ENCODE measurements at places on chromosomes 7 and 10.
A peak's percentile ranks its signal among the peaks of the same experiment; 100 is the strongest.

GRCh38 chr10:28300027-28300426 lies 2.8 kb downstream of the MPP7 start:
- no peak for DNase-seq

GRCh38 chr10:131134651-131135050 lies 176.9 kb downstream of the TCERG1L start:
- no peak for DNase-seq

DNA sequence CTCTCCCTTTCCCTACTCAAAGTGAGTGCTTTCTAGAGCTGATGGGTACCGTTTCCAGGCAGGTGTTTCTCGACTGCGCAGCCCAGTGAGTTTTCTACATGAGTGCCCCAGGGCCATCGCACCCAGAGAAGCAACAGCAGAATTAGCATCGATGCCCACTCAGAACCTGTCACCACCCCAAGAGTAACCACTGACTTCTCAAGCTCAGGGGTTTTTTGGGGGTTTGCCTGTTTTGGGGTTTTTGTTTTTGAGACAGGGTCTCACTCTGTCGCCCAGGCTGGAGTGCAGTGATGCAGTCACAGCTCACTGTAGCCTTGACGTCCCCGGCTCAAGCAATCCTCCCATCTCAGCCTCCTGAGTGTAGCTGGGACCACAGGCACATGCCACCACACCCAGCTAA lies 25.7 kb downstream of the SNX8 start:
- DNase-seq: no peak

- no peak for DNase-seq
Observed at GRCh38 chr7:82183634-82184033, 259.9 kb downstream of the CACNA2D1 start.

DNA sequence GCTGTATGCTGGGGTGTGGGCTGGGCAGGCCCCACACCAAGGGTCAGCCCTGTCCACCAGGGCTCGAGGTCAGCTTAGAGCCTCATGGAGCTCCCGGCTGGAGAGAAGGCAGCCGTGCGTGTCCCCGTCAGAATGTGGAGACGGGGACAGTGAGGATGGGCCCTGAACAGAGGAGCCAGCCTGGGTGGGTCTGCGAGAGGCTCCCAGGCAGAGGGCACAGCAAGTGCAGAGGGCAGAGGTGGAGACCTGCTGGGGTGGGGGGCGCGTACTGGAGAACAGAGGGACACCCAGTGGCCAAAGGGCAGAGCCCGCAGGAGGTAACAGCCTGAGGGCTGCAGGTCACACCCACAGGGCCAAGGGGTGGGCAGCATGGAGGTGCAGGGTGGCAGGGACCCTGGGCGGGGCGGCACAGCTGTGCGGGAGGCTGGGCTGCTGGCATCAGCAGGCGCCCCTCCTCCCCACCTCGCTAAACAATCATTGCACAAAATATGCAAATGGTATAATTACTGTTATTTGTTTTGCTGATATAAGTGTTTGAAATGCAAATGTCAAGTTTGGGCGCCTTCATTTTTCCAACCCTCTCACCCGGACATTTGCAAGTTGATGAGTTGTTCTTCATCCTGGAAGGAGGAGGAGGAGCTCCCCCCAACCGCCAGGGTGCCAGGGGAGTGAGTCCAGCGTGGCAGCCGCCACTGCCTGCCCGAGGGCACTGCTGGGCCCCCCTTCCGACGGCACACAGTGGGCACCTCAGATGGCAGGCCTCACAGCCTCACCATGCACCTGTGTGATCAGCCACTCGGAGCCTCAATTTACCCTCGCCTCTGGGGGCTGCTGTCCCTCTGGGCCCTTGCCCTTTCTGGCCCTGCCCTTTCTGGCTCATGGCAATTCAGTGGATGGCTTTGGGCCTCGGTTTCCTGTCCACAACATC lies 35.0 kb downstream of the ELFN1 start:
- no peak for DNase-seq

DNA sequence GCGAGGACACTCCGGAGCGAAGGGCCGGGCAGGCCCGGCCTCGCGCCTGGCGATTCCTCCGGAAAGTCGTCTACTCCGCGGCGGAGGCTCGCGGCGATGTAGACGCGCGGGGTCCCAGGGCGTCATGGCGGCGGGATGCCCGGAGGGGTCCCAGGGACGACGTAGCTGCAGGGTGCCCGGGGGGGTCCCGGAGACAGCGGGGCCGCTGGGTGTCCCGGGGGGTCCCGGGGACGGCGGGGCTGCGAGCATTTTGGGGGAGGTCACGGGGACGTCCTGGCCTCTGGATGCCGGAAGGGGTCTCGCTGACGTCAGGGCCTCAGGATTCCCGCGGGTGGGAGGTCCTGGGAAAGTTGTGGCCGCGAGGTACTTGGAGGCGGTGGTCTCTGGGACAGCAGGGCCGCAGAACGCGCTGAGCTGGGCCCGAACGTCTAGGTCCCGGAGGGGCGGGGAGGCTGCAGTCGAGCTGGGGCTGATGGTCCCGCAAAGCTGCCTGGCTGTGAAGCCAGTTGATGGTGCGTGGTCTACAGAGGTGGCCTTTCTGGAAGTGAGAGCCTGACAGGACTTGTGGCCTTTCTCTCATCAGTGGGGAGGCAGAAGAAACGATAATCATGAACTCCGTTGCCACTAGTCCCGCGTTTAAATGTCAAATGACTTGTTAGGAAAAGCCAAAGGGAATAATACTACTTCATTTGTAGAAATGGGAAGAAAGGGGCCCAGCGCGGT lies 637 bp downstream of the HSPA14 start:
- no peak for DNase-seq

DNA sequence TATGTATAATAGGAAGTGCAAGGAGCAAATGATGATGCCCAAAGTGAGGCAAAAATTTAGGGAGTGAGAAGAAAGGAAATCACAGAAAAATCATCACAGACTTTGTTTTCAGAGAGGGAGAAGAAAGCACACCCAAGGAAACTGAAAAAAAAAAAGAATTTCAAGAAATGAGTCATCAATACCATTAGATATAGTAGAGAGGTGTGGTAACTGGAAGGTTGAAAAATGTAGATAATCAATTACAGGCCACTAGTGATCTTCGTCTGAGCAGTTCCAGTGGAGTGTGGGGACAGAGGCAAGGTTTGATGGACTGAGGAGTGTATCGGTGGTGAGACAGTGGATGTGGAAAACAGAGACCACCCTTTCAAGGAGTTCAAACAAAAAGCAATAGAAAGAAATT lies 31.7 kb downstream of the ASB4 start:
- no peak for DNase-seq

GRCh38 chr10:131786756-131787605 lies 113.8 kb upstream of the PPP2R2D start:
- DNase-seq: no peak

DNA sequence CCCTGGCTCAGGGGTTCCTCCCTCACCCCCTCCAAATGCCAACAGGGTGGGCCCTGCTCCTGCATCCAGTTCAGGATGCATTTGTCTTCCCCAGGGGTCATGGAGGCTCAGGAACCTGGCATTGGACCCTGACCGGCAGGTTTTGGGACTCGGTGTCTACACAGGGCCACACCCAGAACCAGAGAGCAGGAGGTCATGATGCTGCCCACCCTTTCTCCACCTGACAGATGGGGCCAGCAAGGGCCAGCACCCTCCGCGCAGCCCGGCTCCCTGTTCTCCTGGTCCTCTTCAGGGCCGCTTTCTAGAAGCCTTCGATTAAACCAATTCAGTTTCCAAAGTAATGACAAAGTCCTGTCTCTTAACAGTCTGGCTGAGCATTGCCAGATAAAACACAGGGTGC lies 50.2 kb downstream of the CAMK2B start:
- DNase-seq: no peak

GRCh38 chr7:32639122-32639521 lies 143.8 kb downstream of the AVL9 start:
- DNase-seq: no peak

DNA sequence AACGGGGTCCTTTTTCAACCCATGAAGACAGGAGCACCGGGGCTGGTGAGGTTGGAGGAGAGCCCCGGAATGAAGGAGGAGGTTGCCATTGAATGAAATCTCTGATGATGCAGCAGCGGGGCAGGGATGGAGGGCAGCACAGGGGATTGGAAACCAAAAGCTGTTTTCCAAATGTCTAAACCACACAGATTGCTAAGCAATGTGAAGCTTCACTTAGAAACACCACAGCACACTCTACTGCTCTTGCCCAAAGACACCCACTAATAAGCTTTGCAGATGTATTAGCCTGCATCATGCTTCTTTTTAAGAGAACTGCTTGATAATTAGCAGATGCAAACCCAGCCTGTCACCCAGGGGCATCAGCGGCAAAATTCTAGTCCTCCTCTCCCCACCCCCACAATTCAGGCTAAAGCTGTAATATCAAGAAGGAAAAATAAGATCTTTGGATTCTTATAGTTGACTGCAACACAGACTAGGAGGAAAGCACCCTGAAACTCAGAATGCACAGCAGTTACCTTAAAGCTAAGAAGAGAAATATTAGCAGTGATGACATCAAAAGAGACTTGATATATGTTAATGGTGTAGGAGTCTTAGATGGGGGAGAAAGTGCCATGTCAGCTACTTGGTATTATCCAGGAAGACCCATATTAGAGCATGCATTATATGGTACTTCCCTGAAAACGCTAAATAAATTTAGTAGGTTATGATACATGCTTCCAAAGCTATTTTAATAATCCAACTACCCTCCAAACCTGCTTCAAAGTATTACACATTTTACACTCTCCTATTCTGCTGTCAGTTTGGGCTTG lies 666.7 kb downstream of the KCNMA1 start:
- DNase-seq: no peak

- DNase-seq: no peak
Observed at GRCh38 chr10:113960617-113961181, 83.0 kb upstream of the ADRB1 start.

DNA sequence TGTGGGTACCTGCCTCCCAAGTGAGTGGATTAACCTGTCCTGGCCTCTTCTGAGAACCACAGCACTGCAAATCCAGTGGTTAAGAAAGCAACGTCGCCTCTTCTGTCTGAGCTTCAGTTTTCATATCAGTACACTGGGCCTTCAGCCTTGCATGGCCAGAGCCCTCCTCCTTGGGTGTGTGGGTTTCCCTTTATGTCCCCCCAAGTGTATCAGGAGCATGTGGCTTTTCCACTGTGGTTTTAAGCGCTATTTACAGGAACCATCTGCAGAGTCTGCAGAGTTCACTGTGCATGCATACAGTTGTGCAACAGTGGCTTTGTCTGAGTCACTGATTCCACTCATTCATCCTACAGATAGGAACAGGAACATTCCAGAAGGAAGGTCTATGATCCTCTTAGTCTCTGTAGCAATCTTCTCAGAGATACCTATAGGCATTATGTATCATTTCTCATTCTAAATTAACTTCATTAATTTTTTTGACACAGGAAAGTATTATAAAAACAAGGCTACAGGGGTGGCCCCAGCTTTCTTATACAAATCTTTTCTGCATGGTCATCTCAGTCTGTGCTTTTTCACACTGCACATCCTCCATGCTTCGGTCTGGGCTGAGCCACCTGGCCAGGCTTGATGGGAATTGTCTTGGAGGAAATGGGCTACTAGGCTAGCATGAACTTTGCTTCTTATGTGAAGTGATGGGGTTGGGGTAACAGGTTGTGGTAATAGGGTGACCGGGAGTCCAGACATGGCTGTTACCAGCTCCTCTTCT lies 17.1 kb downstream of the MBL2 start:
- DNase-seq: peak; percentile 47

GRCh38 chr10:22831586-22831985 lies 96.3 kb upstream of the ARMC3 start:
- DNase-seq: no peak

- no peak for DNase-seq
Observed at GRCh38 chr7:516606-517456, 2.8 kb downstream of the PDGFA start.

DNA sequence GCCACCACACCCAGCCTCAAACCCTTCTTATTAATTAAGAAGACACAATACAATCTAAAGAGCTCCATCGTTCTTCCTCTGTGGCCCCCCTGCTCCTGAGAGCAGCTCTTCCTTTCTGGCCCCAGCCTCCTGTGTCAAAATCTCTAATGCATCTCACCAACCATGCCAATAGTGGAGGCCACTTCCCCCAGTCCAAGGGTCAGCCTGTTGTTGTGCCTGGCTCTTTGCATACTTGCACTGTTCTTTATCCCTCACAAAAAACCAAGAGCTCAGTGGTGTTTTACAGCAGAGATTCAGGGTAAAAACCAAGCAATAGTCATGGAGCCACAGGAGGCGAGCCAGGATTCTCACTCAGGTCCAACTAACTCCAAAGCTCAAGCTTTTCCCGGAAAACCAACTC lies 190.2 kb downstream of the GFRA1 start:
- no peak for DNase-seq

GRCh38 chr10:91680487-91680886 lies 47.6 kb upstream of the PPP1R3C start:
- DNase-seq: no peak

DNA sequence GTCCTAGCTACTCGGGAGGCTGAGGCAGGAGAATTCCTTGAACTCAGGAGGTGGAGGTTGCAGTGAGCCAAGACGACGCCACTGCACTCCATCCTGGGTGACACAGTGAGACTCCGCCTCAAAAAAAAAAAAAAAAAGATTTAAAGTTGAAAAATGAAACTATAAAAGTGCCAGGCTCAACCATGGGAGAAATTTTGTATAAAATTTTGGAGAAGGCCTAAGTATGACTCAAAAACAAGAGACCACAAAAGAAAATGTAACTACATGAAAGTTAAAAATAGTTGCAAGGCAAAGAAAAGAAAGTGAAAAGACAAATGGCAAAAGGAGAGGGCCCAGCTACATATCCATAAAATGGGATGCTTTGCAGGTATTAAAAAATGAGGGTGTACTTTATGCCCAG lies 104.1 kb downstream of the ARHGAP22 start:
- no peak for DNase-seq

DNA sequence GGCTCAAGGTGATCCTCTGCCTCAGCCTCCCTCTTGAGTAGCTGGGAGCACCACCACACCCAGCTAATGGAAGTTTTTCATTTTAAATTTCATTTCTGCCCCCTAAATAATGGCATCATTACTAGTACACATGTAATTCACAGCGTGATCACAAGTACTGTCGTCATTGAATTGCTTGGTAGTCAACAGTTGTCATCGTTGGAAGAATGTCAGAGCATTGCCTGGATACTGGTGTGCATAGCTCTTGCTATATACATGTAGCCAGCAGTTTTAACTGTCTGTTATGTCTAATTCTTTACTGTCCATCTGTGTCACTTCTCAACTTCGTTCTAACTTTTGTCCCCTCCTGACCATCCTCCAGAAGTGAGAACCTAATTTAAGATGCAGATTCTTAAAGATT lies 62.1 kb downstream of the CRPPA start:
- no peak for DNase-seq

DNA sequence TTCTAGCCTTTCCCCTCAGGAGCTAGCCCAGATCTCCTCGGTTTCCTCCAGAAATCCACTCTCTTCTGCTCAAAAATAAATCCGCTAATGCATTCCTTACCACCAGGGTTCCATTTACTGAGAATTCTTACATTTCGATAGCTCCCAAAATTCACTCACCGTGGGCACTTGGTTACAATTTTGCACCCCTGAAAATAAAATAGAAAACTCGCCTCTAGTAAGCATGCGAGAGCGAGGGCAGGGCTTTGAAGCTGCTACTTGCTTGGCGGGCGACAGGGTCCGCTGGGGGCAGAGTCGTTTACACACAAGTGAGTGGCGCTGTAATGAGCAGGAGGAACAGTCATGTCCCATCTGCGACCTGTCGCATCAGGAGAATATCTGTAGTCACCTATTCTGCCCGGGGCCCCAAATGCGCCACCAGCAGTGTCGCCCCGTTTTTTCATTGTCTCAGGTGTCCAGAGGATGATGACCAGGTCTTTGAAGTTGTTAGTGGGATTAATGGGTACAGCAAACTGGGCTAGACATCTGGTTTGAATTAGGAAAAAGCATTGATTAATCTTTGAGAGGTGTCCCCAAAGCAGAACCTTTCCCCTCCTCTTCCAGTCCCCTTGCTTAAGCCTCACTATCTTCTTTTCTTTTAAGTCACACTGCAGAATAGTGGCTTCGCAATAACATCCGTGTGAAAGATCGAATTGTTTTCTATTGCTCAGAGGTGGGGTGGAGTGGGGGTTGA lies 1.2 kb upstream of the MEOX2 start:
- DNase-seq: no peak
